ENCODE measurements at places on chromosomes 5 and 9. TPM values are rescaled to one million over a fixed set of nuclear protein-coding genes. Genes with fewer than 3 reads are reported as not detected.

Gene SLCO6A1
- not detected for total RNA-seq

Gene FAM221B
- not detected for total RNA-seq

Gene PCDHGA5
- 0.11 TPM for total RNA-seq

Gene GDA
- total RNA-seq: 1.3 TPM

Gene TNFSF8
- not detected for total RNA-seq

Gene FOXD4L4
- total RNA-seq: not detected

Gene ADAMTS13
- total RNA-seq: 0.36 TPM

Gene PCDH1
- total RNA-seq: 1.7 TPM

Gene LHX3
- 0.12 TPM for total RNA-seq

Gene IGIP
- 0.96 TPM for total RNA-seq

Gene SLIT3
- total RNA-seq: 13.2 TPM

Gene SPINK1
- total RNA-seq: not detected

Gene SH3RF2
- 3.0 TPM for total RNA-seq

Gene DBN1
- 72.8 TPM for total RNA-seq

Gene SLC45A2
- total RNA-seq: not detected
